ENCODE measurements at places on chromosomes 1 and 21.

GRCh38 chr1:218640173-218640572, 295.0 kb downstream of the TGFB2 start:
- no peak for DNase-seq

DNA sequence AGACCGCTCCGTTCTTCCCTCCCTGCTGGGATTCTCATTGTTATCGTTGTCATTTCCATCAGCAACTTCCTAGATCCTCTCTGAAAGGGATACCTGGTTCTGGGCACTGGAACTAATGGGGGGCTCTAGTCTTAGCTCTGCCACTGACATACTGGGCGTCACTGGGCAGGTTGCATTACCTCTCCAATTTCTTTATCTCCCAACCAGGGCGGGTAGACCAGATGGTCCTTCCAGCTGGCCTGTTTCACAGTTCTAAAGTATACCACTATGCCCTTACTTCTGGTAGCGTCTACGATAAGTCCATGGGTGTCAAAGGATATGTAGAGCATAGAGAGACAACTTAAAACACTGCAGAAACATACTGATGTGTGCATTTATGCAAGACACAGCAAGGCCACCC, 1.4 kb downstream of the GPR37L1 start:
- no peak for DNase-seq

DNA sequence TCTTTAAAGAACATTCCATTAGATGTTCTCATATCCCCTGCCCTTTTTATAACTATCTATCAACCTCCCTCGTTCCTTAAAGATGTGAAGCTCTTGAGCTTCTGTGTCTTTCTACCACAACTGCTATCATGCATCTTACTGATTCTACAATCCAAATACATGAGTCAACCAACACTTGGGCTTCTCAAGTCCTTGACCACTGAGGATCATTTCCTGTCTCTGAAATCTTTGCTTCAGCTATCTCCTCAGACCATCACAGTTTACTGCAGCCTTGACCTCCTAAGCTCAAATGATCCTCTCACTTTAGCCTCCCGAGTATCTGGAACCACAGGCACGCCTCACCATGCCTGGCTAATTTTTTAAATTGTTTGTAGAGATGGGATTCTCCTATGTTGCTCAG, 75.2 kb downstream of the FMO4 start:
- DNase-seq = peak; percentile 12

- DNase-seq = no peak
These were observed 151.3 kb upstream of the NEGR1 start for GRCh38 chr1:72433591-72433990.

DNA sequence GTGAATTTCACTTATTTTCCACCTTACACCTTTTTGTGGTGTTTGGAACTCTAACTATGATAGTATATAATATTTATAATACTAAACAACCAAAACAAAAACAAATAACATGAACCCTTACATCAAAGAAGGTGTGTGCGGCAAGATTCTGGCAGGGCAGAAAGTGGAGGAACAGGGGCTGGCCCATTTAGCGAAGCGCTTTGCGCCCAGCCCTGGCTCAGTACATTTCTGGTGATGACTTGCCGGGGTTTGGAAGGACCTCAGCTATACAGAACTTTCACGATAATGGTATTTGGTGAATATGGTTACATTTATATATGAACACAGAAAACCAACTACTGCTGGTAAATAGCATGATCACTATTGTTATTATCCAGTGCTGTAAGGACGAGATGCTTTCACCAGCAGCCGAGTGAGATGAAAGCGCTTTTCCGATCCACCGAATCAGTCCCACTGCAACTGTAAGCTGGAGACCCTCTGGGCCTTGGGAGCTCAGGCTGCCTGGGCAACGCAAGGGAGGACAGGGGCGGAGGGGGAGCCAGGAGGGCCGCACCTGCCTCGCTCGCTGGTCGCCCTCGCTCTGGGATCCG, 63.9 kb downstream of the CD247 start:
- no peak for DNase-seq

- DNase-seq = no peak
These were observed 110.1 kb downstream of the ST3GAL3 start for GRCh38 chr1:43817304-43817939.

GRCh38 chr1:209844695-209845407, 17.1 kb downstream of the UTP25 start:
- DNase-seq = no peak

GRCh38 chr1:229364207-229365065, 21.6 kb upstream of the CCSAP start:
- DNase-seq = no peak

All from AG10803 (cell line).